ENCODE measurements at places on chromosomes 12 and 14.

DNA sequence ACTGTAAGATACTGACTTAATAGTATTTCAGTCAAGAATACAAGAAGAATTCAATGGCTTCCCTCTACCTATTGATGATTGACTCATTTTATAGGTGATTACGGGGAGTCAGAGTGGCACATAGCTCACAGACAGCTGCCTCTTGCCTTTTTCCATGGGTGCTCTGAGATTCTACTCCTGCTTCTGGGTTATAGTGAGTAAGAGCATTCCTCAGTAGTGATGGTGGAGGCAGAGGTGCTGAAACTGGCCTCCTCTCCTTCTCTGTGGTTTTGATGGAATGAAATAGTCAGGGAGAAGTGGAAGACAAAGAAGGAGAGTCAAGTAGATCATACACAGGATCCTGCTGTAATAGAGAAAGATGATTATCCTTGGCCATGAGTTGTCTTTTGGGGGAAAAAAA is 438.2 kb upstream of the FAR2 start:
- DNase-seq: no peak

- no peak for DNase-seq
These were observed 508.2 kb upstream of the ATP2B1 start for GRCh38 chr12:90216815-90217214.

- DNase-seq: no peak
These were observed 154.2 kb downstream of the PCNX1 start for GRCh38 chr14:71061458-71061857.

- DNase-seq: no peak
These were observed 159.3 kb downstream of the TTC7B start for GRCh38 chr14:90656973-90657372.

DNA sequence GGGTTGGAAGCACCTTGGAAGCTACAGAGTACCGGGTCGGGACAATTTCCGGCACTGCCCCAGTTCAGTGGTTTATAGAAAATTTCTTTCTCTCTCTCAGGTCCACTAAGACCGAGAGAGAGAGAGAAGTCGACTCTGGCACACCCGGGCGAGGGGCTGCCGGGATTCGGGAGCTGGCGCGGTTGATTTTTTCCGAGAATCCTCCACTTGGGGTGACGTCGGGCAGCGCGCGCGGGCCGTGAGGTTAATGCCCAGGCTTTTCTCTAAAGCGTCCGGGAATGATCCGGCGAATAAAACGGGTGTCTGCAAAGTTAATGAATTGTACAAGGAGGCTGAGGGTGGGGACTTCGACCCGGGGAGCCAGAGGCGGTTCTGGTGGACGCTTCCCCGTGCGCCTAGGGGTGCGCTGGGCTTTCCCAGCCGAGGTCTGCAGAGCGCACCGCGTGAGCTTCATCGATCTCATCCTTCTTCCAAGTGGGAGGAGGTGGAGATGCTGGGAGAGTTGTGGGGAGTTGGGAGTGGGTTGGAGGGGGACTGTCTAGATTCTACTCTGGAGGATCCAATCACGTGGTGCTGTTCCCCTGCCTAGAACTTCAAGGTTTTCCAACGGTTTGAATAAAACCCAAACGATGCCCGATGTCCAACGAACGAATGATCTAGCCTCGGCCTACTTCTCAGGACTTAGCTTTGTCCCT is 51.9 kb upstream of the TBX3 start:
- DNase-seq: no peak
